CD4-positive, alpha-beta T cell treated with Interleukin-2 at 100 ng/mL for 4 hours (primary cell): ENCODE measurements at places on chromosomes 3 and 15.

DNA sequence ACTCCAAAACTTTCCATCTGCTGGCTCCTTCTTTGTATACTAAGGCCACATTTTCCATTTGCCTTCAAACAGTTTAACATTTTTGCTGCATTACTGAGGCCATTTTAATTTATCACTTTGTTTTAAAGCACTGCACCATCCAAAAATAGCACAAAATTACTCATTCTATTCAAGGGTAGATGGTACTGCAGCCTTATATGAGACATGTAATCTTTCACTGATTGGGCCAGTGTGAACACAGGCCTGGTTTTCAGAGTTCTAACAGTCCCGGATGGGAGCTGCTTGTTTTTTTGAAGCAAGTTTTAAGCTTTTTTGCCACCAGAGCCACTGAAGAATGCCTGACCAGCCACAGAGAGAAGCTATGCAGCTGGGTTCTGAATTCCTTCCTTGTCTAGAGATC lies 172.3 kb upstream of the TSC22D2 start:
- DNase-seq, result no peak

GRCh38 chr3:109644332-109644731 lies 307.0 kb upstream of the DPPA4 start:
- DNase-seq, result no peak

- DNase-seq, result no peak
These were observed 29.5 kb downstream of the CORO2B start for GRCh38 chr15:68608206-68608843.

DNA sequence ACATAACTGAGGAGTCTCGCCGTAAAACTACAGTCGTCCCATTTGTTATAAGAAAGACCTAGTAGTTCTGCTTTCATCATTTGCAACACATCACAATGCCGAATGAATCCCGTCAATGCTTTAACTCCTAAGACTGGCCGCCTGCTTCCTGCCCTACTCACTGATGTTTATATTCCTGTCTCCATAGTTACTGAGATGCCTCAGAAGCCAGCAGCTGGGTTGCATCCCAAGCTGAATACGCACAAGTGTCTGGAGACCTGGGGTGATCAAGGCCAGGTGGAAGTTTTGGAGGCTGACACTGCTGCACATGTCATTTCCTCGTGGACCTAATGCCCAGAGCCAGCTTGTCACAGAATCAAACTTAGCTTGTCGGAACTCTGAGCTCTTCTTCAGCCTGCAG lies 95.2 kb upstream of the UBE2E1 start:
- DNase-seq, result no peak

GRCh38 chr3:43364926-43365325 lies 78.6 kb downstream of the SNRK start:
- DNase-seq, result no peak

- DNase-seq, result no peak
These were observed 13.4 kb downstream of the APOD start for GRCh38 chr3:195570344-195570743.

DNA sequence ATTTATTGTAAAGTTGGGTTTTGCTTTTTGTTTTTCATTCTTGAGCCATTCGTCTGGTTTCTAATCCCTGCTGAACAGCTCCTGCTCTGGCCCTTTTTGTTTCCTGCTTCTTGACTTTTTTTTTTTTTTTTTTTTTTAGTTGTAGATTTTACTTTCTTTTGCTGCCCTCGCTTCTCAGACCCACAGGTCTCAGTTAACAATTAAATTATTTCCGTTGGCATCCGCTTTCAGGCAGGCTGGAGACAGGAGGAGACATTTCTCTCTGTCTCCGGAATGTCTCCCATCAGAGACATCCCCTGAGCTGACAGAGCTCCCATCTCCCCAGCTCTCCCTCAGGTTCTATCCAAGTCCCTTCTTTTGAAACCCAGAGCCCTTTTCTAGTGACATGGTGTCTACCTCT lies 68.6 kb downstream of the SLC6A6 start:
- no peak for DNase-seq

GRCh38 chr15:45637552-45638033 lies 2.8 kb downstream of the SQOR start:
- peak; percentile 74 for DNase-seq

DNA sequence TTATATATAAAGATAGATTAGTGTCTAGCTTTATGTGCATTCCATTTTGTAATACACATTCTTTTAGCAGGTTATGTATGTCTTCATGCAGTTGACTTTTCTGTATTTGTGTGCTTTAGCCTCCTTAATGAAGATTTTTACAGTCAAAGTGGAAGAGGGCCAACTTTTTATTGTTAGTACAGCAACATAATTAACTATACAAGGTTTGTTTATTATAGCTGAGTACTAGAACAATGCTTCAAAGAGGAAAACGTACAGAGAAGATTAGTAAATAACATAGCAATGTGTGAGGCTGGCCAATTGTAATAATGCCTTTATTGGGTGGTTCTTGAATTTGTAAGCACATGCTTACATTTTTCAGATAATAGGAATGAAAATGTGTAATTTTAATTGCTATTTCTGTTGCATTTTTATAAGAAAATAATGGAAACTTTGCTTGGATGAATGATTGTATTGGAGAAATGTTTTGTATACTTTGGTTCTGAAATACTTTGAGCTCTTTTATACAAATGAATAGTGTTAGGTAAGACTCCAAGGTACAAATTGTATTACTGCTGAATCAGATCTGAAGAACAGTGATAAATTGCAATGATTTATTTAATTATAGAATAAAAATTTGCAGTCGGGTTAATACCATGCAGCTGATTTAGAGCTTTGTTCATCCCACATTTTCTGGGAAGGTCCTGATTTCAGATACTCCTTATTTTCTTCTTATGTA lies 41.4 kb downstream of the UBE2E2 start:
- DNase-seq, result no peak

DNA sequence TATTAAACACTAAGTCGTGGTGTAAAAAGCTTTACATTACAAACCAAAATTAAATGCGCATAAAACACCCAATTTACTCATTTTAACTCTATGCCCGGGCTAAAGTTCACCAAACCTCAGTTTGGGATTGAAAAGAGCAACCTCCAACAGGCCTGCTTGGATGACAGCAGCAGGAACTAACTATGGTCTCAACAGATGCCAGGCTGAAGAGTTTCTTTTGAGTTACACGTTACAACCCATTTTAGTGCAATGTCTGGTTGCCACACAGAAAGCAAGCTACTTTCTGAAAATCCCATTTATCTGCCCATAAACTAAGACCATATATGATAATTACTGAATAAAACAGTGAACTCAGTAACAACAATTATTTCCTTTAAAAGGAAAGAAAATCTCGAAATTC lies 2.2 kb downstream of the SATB1 start:
- DNase-seq, result no peak

GRCh38 chr3:127734754-127735473 lies 62.2 kb downstream of the ABTB1 start:
- DNase-seq, result no peak

GRCh38 chr3:107822308-107822707 lies 268.5 kb downstream of the CD47 start:
- DNase-seq, result no peak

- DNase-seq, result no peak
These were observed 545.6 kb upstream of the ZNF385D start for GRCh38 chr3:22296601-22297000.

DNA sequence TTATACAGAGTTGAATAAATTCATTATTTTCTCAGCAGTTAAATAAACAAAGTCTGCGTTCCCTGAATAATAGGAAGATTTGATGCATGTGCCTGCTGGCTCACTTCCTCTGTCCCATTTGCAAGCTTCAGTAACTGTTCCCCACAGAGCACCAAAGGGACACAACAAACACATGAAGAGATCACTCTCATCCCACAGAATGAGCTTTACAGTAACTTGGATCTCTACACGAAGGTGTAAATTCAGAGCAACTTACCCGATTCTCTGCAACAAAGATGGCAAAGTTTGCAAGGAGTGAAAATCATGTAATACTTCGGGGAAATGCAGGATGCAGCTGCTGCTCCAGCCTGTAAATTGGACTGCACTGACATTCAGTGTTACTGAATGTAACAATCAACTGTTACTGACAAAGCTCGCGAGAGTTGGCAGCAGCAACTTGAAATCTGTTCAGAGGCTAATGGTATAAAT lies at the start of gene BCHE:
Gene BCHE, minus strand, starts transcription at position 366 of the 468 bp plus-strand sequence. CDS start 6,390 bp downstream, outside the sequence.
- no peak for DNase-seq
